Stimulated activated CD8-positive, alpha-beta memory T cell treated with anti-CD3 and anti-CD28 coated beads, Interleukin-7, amount 100 ng/mL, for 48 hours (primary cell): ENCODE measurements at places on chromosomes 6 and 20.

- DNase-seq = no peak
Measured at GRCh38 chr6:127716465-127716864, 139.5 kb downstream of the C6orf58 start.

DNA sequence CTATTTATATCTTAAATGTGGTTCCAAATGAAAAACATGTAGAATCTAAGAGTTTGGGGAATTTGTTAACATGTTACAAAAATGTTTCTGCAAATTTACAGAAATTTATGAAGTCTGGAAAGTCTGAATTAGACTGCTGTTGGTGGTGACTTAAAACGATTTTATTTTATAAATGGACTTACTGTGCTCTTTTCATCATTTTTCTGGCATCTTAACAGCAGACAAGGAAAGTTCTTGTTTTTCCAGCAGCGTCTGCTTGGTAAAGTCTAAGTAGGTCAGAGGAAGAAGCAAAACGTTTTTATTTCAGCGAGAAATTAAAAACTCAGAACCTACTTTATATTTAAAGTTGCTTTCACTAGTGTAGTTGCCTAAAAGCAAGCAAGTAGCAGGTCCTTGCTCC lies 48.6 kb upstream of the COL9A1 start:
- DNase-seq = no peak

DNA sequence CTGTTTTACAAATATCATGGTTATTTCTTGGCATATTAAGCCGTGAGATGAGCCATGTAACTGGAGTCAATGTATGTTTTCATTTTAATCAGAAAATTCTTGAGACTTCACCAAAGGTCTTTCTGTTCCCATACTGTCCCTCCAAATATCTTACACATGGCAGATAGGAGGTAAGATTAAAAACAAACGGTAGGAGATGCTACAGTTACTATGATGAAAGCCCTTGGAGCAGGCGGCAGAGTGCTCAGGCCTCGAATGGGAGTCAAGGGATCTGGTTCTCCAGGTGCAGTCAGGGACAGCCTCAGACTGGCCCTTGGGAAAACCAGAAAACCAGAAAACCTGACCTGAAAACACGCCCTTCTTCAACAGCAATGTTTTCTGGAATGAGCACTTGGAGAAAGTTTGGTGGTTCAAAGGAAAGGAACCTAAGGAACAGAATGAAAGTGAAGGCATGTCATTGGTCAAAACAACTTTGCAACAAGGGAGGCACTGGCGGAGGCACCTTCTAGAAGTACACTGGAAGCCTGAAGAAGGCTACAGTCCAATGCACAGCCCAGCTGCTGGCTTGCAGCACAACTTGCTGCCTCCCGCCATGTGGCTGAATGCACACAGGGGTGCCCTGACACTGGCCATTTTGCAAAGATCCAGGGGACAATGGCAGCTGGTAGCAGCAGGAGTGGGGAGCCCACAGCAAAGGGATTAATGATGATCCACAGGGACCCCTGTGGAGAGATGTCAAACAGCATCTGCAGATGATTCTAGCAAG lies 17.4 kb upstream of the FOXO3 start:
- DNase-seq = no peak

GRCh38 chr20:46269372-46269771 lies 38.9 kb downstream of the CDH22 start:
- no peak for DNase-seq

GRCh38 chr6:130505808-130506598 lies 140.2 kb downstream of the TMEM200A start:
- no peak for DNase-seq

GRCh38 chr20:57224641-57225138 lies 41.8 kb downstream of the BMP7 start:
- no peak for DNase-seq

- no peak for DNase-seq
Measured at GRCh38 chr6:90472716-90473115, 114.2 kb downstream of the MAP3K7 start.

GRCh38 chr20:34792687-34793363 lies 32.6 kb downstream of the NCOA6 start:
- DNase-seq = no peak
